Hippocampal formation (tissue), 2 donors: ENCODE measurements at places on chromosomes 11 and 22.
A peak's percentile ranks its signal among the peaks of the same experiment; 100 is the strongest.

GRCh38 chr11:27408246-27408800, 45.3 kb upstream of the CCDC34 start:
- DNase-seq, result no peak

DNA sequence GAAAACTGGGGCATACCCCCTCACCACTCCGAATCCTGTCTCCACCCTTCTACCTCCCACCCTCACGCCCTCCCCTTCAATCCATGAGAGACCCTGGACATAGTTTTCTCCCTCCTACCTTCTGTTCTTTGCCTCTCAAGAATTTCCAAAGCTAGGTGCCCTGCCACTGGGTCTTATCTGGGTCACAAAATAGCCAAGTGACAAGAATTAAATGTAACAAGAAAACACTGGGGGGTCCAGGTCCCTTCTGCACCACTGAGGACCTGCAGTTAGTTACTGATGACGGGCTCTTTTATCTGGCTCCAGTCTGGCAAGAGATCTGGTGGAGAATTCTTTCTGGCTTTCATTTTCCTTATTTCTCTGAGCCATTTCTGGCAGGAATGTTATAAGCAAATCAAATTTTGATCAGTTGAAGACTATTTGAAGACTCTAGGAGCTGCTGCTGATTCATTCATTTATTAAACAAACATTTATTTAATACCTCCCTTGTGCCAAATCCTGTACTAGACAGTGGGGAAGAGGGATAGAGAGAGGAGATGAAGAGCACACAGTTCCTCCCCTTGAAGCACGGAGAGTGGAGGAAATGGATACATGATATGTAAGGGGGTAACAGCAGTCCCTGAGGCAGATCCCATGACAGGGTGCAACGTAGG, 135.2 kb downstream of the RRAS2 start:
- no peak for DNase-seq

DNA sequence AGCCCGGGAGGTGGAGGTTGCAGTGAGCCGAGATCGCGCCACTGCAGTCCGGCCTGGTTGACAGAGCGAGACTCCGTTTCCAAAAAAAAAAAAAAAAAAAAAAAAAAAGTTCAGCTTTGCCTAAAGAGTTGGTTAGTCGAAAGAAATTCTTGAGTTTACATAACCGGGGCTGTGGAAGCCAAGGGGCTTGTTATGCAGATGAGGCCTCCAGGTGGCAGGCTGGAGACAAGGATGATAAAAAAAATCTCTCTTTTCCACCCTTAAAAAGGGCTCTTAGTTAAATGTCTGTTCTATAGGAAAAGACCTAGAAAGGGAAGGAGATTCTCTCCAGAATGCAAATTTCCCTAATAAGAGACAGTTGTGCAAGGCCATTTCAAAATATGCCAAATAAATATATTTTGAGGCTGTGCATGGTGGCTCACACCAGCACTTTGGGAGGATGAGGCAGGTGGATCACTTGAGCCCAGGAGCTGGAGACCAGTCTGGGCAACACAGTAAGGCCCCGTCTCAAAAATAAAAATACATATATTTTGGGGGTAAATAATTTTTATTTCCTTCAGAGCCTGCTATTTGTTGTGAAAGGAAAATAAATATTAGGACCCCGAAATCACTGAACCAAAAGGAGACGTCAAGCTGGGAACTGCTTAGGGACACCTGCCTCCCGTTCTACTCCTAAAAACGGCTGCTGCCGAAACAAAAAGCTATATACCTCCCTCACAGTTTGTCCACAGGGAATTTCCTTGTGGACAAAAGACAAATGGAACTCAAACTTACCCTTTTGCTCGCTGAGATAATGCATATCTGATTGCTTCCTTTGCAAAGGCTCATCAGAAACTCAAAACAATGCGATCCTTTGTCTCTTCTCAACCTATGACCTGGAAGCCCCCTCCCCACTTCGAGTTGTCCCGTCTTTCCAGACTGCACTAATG, 2.4 kb upstream of the IFITM2 start:
- DNase-seq, result peak; percentile 39

DNA sequence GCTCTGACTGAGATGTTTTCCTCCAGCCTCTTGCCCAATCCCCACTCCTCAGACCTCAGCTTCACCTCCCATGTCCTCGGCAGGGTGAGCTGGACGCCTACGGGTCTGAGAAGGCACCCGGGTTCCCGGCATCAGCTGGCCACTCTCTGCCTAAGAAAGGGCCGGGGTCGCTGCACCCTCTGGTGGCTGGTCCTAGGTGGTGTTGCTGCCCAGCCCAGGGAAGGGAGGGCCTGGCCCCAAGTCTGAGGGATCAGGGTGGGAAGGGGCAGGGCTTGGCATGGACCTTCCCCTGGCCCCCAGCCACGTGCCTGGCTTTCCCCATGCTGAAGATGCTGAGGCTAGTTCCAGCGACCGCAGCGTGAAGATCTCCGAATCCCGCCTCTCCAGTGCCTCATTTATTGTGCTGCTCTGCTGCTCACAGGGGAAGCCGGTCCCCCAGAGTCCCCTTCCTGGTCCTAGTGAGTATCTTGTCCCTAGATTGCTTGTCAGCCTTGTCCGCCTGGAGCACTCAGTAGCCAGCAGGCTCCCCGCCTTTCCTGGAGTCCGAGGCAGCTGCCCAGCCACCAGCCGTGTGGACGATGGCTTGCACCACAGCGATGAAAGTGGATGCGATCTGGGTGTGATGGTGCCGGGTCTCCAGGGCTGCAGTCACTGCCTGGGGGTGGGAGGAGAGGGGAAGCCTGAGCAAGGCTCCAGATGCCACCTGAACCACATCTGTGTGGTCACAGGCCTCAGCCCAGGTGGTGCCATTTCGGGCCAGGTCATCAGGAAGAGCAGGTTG, 2.9 kb upstream of the GGT5 start:
- peak; percentile 65 for DNase-seq

DNA sequence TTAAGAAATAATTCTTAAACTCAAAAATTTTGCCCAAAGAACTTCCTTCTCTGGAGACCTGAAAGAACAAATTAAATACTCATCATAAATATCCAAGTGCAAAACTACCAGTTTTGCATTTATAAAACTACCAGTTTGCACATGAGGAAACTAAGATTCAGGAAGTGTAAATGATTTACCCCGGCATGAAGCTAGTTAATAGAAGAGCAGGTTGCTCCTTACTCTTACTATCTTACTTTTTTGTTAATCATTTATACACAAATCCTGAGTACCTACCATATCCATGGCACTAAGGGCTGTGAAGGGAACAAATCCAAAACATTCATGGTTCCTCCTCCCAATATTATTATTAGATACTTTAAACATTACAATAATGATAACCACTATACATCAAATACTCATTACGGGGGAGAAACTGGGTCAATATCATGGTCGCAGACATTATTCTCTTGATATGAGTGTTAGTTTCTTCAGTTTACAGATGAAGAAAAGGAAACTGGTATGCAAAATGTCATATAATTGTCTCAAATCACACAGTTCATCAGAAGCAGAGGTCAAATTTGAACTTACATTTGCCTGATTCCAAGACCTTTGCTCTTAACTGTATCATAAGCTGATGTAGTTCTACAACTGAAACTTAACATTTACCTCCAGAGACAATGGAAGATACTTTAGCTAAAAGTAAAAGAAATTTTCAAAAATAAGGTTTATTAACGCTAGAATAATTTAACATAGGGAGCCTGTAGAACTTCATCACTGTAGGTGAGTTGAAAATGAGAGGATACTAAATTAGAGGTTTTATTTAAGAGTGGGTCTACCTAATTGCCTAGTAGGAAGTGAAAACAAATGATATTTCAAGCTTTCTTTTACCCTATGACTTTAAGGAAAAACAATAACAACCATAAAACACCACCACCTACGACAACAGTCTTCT, 74.5 kb downstream of the FAM76B start:
- DNase-seq, result no peak

GRCh38 chr11:9896902-9897301, 233.0 kb downstream of the SWAP70 start:
- DNase-seq, result no peak

DNA sequence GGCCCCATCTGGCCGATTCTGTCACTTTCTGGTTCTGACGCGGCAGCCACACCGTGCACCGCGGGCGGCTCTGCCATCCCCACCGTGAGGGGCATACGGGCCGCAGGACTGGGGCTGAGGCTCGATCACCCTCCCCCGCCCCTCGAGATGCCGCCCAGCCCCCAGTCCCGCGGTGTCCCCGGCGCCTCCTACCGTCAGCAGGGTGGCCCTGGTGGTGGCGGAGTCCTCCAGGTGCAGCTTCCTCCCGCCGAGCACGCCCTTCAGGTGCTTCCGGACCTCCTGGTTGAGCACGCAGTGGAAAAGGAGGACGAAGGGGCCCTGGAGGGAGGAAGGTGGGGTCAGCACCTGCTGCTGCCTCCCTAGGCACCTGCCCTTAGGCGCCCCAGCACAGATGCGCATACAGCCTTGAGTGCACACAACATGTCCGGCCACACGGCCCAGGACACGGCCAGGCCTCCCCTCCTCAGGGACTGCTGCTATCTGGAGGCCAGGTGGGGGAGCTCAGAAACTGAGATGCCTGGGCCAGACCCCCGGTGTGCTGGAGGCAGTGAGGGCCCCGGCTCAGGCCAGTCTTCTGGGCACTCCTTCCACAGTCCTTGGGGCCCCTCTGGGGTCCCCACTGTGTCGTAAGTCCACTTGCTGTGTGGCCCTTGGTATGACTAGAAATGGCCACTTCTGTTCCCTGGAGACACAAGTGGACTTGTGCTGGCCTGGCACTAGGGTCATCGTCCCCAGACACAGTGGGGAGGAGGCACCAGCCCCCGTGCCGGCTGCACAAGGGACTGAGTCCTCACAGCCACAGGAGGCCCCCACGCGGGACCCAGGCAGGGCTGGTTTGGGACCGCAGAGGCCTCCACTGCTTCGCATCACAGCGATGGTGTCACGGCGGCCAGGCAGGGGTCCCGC, 31.5 kb downstream of the TRMU start:
- DNase-seq, result no peak

DNA sequence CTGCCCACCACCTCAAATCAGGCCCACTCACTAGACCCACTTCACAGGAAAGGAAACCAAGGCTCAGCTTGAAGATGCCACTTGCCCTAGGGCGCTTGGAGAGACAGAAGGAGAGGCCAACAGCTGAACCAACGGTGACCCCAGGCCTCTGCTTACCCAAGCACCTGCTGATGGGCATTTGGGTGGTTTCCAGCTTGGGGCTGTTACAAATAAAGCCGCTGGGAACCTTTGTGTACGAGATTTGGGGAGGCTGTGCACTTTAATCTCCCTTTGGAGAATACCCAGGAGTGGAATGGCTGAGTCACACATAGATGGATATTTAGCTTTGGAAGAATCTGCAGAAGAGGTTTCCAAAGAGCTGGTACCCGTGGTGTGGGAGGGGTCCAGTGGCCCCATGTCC, 50.9 kb upstream of the LINC01488 start:
- no peak for DNase-seq

DNA sequence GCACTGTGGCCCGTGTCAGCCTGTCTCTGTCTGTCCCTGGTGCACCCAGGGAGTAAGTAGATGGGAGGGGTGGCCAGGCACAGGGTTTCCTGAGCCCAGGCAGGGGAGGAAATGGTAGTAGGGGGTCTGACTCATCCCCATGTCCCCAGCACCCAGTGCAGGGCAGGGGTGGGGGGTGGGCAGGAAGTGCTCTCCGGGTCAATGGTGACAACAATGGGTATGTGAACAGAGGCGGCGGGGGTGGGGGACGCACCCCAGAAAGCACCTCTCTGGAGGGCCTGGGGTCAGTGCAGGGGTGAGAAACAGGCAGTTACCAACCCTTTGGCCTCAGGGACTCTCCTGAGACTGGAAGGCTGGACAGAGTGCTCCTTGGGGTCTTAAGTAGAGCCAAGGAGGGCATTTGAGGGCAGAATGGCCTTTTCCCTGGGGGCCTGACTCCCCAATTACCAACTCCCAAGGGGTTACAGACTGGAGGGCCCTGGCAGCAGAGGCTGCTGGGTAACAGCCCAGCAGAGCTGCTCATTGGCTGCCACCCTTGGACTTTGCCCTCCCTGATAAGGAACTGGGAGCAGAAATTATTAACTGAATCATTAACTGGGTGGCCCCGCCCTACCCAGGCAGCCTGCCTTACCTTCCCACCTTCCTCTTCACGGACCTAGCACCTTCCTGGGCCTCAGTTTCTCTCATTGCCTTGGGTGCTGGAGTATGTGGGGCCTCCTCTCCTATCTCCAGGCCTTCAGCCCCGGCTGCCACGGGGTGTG, 4.2 kb downstream of the MYRF start:
- no peak for DNase-seq

DNA sequence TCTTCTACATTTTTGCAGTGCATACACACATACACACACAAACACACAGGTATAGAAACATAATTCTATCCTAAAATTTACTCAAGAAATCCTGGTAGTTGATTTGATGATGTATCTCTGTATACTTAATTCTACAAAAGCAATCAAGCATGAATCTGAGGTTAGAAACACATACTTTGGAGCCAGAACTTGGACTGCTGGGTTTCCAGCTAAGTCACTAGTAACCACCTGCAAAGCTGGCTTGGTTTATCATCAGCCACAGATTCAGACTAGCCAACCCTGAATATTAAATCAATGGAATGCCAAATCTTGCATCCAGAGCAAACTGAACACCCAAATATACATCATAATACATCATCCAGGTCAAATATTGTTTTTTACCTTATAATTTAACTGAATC, 24.8 kb upstream of the POU2AF2 start:
- no peak for DNase-seq

DNA sequence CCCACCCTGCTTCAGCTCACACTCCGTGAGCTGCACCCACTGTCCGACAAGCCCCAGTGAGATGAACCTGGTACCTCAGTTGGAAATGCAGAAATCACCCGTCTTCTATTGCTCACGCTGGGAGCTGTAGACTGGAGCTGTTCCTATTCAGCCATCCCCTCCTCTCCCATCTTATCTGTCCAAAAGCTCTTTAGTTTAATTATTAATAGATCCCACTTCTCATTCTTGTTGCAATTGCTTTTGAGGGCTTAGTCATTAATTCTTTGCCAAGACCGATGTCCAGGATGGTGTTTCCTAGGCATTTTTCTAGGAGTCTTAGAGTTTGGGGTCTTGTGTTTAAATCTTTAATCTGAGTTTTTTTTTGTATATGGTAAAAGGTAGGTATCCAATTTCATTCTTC, 116.8 kb downstream of the TRIM44 start:
- no peak for DNase-seq

- no peak for DNase-seq
Observed at GRCh38 chr11:128474036-128474874, 113.1 kb downstream of the ETS1 start.

- no peak for DNase-seq
Observed at GRCh38 chr11:132898676-132899075, 633.6 kb downstream of the OPCML start.

DNA sequence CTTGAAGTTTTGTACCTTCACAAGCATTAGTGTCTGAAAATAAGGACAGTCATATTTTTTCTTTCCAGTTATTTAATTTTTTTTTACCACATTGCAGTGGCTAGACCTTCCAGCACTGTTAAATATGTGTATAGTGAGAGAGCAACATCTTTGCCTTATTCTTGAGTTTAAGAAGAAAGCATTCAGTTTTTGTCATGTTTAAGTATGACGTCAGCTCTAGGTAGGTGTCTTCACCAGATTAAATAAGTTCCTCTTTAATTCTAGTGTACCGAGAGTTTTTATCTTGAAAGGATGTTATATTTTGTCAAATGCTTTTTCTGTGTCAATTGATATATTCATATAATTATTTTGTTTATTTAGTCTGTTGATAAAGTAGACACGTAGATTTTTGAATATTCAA, 258.8 kb downstream of the FAM181B start:
- DNase-seq, result no peak

- DNase-seq, result no peak
Observed at GRCh38 chr11:14980854-14981253, 8.7 kb upstream of the CALCA start.
